Activated CD8-positive, alpha-beta memory T cell treated with anti-CD3 and anti-CD28 coated beads, Interleukin-2, amount 10 ng/mL, durations not matched to agents 7 days and 5 days (primary cell): ENCODE measurements at places on chromosomes 3 and 15. TPM values are rescaled to one million over a fixed set of nuclear protein-coding genes. Genes with fewer than 3 reads are reported as not detected.

ROBO1 gene
- 0.32 TPM for total RNA-seq

FAM107A gene
- not detected for total RNA-seq

FSTL1 gene
- 1.3 TPM for total RNA-seq

CFAP100 gene
- total RNA-seq = not detected

GABRR3 gene
- total RNA-seq = not detected

CLSTN2 gene
- not detected for total RNA-seq

FANCD2OS gene
- total RNA-seq = not detected

GOLGA6D gene
- not detected for total RNA-seq

LRRC15 gene
- total RNA-seq = not detected
